NCI-H1694 treated with DMSO at 0.1 percent for 48 hours (cell line): ENCODE measurements at places on chromosomes 1 and 21.
A peak's percentile ranks its signal among the peaks of the same experiment; 100 is the strongest.

DNA sequence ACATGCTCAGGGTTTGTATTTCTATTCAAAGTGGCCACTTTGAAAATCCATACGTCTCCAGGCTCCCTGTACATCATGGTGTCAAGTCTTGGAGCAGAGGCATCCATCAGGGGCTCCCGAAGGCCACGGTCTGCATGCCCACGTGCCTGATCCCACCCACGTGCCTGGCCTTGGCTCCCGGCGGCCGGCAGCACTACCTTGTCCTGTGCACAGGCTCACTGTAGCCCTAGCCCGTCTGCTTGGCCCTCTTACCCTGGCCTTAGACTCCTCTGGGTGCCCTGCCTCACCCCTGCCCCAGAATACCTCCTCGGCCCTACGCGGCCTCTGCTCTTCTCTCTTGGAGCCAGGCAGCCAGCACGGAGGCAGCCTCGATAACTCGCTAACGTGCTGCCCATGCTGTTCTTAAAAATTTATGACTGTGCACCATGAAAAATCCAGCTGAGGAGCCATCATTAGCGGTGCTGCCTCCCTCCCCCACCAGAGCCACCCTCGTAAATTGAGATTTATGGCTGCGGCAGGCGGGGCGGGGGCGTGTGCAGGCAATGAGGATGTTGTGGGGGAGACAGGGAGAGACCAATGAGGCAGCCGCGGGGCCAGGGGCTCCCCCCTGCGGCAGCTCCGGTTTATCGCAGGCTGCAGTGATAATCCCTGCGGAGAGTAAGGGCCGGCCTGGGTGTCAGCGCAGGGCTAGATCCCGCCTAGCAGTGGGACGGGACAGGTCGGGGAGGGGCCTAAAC is 24.6 kb downstream of the DMAP1 start:
- no peak for DNase-seq

- DNase-seq: no peak
Observed at GRCh38 chr21:46126309-46127238, 28.7 kb downstream of the COL6A2 start.

DNA sequence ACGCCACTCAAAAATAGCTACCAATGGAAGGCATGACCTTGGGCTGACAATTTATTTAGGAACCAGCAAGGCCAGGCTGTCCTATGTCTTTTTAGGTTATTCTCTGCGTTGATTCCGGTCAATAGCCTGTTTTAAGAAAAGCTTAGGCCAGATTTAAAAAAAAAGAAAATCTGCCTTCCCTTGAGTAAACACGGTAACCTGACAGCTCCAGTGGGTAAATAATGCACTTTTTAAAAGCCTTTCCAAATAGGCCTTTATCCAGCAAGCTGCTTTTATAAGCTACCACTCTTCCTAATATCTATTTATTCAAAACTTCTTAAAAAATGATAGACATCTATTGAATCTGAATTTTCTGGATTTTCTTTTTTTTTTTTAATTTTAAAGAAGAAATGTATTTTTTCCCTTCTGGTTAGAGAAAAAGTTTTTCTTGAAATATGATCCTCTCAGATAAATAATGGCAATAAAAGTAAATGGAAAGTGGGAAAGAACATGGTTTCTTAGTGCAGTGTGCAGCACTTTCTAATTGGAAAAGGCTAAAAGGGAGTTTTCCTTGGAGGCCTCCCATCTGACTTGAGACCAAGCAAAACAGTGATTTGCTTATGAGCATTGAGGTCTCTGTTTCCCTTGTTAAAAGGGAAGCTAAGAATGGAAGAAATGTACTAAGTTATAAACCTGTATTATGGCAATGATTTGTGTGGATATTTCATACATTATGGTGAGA is 281.0 kb upstream of the RUNX1 start:
- DNase-seq: no peak

- no peak for DNase-seq
Observed at GRCh38 chr1:228155596-228156514, 6.1 kb downstream of the GJC2 start.

GRCh38 chr21:40863839-40864238 is 16.9 kb upstream of the DSCAM start:
- no peak for DNase-seq

GRCh38 chr21:44291936-44292811 is 6.5 kb downstream of the AIRE start:
- no peak for DNase-seq

DNA sequence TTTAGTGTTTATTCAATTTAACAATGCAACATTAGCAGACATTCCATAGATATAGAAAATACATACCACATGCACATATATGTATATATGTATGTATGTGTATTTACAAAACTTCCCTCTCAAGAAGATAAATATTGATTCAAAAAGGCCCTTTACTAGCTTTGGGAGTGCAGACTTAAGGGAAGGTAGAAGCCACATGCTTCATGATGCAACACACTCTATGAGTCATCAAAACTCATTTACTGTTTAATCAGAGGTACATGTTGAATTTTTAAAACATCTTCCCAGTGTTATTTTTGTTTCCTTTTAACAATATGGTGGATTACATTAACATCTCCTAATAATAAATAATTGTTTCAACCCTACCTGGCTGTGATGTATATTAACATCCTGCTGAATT is 61.4 kb upstream of the KIRREL1 start:
- DNase-seq: no peak

DNA sequence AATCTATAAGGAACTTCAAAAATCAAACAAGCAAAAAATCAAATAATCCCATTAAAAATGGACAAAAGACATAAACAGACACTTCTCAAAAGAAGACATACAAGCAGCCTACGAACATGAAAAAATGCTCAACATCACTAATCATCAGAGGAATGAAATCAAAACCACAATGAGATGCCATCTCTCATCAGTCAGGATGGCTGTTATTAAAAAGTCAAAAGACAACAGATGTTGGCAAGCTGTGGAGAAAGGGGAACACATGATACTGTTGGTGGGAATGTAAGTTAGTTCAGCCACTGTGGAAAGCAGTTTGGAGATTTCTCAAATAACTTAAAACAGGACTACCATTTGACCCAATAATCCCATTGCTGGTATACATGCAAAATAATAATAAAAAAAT is 226.4 kb downstream of the S1PR1 start:
- no peak for DNase-seq

DNA sequence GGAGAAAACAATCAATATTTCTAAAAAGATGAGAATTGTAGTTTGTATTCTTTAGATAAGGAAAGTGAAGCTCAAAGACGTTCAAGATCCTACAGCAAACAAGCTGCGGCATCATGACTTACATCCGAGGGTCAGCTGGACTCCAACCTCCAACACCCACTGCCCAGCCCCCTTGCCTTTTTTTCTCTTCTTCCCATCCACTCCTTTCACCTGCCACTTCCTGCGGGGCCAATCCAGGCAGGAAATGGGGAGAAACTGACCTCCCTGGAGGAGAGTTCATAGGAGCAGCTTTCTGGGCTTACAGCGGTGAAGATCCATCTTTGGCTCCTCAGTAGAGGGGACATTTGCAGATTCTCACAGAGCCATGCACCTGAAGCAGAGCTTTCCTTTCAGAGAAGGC is 361.5 kb downstream of the PTPRU start:
- no peak for DNase-seq

- no peak for DNase-seq
Observed at GRCh38 chr1:87735750-87736149, 407.1 kb downstream of the LMO4 start.

DNA sequence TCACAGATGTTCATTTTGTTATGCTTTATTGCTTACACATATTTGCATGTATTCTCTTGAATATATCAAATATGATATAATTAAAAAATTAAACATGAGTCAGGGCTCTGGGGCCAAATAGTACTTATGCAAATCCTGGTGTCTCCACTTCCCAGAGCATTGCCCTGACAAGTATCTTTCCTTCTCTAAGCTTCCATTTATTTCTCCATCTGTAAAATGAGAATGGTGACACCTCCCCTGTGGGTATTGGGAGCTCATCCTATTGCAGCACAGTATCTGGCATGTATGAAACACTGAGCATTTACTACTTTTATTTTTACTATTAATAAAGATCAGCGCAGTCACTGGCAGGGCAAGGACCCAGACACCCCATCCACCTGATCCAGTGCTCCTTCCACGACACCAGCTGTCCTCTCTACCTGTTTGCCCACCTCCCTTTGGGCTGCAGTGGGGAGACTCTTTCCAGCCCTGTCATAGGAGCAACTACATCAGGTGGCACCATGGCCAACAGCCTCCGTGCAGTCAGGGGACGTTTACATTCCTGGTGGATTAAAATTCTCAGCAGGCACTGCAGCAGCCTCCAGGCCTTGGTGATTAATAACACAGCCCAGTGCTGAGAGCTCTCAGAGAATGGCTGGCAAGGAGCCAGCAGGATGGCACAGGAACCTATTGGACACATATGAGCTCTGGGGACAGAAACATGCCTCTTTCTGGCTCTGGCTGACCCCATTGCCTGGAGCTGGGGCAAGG is 113.0 kb downstream of the DMRTB1 start:
- peak; percentile 92 for DNase-seq

GRCh38 chr1:29279406-29279805 is 43.1 kb downstream of the PTPRU start:
- no peak for DNase-seq

GRCh38 chr21:34074283-34075090 is 1.1 kb downstream of the MRPS6 start:
- no peak for DNase-seq

DNA sequence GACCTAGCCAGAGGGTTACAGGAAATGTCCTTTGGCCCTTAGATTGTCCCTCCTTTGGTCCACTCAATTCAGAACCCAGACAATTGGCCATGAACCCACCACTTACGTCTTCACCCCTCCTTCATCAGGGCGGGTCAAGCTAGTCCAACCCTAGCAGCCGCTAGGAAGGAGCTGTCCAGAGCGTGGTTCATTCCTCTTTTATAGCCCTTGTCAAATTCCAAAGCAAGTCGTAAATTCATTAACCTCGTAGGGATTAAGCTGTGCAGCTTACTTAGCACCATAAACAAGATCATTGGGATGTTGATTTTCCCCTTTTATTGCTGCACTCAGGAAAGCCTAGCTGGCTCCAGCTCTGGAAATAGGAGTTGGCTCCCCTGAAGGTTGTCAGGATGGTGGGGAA is 90.1 kb downstream of the TMEM53 start:
- no peak for DNase-seq

DNA sequence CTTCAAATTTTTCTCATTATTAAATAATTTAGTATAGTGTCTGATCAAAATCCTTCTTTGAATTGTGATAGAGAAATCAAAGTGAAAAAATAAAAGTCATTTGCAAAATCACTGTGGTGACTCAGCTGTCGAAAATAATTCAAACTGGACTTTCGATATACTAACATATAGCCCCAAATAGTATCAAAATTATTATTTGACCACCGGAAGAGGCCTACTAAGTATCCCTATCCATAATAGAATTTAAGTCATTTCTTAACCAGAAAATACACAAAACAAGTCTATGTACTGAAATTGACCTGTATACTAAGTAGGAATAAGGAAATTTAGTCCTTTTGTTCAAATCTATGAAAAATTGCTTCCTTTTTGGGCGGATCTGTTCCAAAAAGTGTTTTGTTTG is 180.7 kb downstream of the MRPL39 start:
- no peak for DNase-seq

GRCh38 chr1:110962892-110963690 is 631 bp downstream of the LRIF1 start:
- peak; percentile 66 for DNase-seq

GRCh38 chr1:86933562-86934377 is 19.3 kb downstream of the HS2ST1 start:
- DNase-seq: no peak

DNA sequence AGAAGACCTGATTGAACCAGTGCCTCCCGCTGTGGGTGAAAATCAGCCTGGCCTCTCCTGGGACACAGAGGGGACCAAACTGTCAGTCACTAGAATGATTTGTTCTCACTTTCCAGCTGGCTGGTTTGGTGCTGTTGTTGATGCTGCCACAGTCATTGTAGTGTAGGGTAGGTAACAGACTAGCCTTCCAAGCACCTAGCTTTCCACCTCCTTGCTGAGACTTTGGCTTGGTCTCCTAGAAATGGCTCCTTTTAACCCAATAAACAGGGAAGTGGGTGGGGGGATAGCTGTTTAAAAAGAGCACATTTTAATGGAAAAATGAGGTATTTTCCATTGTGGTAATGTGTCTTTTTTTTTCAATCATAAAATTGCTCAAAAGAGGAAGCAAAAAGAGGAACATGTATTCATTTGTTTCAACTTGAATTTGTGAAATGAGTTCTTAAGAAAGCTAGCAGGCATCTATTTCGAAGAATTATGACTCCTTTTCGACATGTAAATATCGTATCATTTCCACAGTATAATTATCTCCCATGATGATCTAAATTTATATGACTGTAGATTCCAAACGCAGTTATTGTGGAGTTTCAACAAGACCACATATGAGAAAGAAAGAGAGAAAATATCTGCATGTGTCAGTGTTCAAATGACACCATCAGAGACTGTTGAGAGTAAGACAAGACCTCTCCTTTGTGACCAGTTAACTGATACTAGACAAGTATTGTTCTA is 190.1 kb downstream of the HLX start:
- no peak for DNase-seq
